ENCODE measurements at places on chromosomes 1 and 21.

DNA sequence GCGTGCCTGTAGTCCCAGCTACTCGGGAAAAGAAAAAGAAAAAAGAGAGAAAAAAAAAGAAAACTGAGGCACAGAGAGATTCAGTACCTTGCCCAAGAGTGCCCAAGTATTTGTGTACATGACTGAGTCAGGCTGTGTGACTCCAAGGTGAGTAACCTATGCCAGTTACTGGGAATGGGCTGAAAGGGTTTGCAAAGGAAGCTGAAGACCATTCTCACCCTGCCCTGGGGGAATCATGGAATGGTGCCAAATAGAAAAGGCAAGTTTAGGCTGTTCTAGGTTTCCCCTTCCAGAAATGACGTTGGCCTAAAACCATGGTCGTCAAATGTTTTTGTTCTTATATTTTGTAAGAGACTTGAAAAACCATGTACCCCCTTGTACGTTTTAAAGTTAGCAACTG, 37.9 kb upstream of the LRIG2 start:
- DNase-seq = no peak

- DNase-seq = no peak
Observed at GRCh38 chr1:25113086-25113485, 119.2 kb downstream of the SYF2 start.

- no peak for DNase-seq
Observed at GRCh38 chr1:180545991-180546390, 12.8 kb upstream of the OVAAL start.

- DNase-seq = no peak
Observed at GRCh38 chr1:236016782-236017400, 48.0 kb downstream of the NID1 start.

DNA sequence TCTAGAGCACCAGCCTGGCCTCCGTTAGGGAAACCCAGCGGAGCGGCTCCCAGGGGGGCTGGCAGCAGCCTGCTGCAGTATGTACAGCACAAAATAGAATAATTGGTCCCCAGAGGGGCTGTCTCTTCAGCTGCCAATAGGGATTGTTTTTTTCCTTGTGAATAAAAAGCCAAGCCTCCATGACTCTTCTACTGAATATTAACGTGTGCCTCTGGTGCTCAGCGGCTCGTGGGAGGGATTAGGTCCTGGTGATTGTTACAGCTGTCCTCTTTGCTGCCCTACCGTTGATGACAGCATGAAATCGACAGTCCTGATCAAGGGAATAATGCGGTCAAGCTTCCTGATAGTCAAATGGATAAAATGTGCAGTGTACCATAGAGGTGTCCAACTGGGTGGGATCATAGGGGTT, 190.7 kb upstream of the RUNX1 start:
- DNase-seq = peak; percentile 91

DNA sequence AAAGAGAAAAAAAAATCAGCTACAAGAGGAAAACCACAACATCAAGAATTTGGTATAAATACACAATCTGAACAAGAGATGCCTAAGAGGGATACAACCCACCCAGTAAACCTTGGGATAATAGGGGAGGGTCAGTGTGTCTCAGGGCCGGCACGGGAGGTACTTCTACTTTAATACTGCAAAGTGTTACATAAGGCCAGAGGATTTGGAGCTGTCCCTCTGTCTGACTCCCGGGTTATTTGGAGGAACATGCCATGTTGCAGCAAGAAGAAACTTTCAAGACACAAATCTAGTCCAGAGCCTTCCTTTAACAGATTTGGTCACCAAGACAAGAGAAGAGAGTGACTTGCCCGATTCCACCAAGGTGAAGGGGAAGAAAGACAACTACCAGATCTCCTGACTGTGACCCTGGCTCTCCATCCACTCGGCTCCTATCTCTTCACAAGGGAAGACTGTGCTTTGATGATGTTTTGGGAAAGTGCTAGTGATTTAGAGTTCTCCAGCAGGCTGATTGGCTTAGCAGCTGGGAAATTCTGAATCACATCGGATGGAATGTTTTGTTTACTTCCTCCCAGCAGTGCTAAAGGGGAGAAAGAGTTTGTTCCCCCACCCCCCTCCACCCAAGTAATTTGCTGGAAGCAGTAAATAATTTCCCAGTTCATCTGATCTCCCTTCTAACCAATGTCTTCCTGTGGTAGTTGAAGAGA, 29.3 kb downstream of the SGIP1 start:
- no peak for DNase-seq

DNA sequence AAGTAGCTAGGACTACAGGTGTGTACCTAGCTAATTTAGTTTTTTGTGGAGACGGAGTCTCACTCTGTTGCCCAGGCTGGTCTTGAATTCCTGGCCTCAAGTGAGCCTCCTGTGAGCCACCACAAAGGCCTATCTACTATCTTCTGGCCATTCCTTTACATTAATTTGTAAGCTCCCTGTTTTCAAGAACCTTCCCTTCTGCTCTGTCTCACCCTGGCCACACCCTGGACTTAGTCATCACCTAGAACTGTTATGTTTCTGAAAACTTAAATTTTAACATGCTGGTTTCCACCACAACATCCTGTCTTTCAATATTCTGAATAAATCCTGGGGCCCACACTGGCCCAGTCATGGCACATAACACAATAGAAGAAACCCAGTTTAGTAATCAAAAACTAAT, 4.9 kb upstream of the B4GALT3 start:
- no peak for DNase-seq
